ENCODE measurements at places on chromosomes 12 and 14. TPM values are rescaled to one million over a fixed set of nuclear protein-coding genes. Genes with fewer than 3 reads are reported as not detected.

KRT74 gene
- polyA plus RNA-seq: not detected

- no peak for DNase-seq
Observed at GRCh38 chr14:73833034-73833433, 18.6 kb upstream of the PTGR2 start.

- no peak for DNase-seq
Observed at GRCh38 chr12:49966511-49967041, 4.9 kb downstream of the AQP5 start.

DNA sequence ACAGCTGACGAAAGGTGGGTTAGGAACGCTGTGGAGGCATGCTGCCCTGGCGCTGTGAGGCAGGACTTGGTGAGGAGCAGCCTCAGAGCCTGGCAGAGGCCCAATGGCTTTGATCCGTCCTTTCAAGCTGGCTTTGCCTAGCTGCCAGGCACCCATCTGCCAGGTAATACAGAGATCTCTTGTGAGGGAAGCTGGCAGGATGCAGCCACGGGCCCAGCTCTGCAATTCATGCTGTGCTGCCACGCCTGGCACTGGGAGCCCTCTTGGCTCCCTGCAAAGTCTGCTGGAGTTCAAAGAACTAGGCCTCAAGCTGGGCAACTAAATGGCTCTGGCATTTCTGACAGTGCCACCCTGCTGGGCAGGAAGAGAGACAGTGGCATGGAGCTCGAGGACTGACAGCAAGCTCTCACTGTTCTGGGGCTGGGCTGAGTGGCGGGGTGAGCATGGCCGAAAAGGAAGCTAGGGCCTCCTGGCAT is 18.7 kb downstream of the IQSEC3 start:
- no peak for DNase-seq

GRCh38 chr14:21525571-21525961 is 580 bp downstream of the SALL2 start:
- no peak for DNase-seq

- no peak for DNase-seq
Observed at GRCh38 chr14:30888480-30889243, 14.3 kb downstream of the COCH start.

DNA sequence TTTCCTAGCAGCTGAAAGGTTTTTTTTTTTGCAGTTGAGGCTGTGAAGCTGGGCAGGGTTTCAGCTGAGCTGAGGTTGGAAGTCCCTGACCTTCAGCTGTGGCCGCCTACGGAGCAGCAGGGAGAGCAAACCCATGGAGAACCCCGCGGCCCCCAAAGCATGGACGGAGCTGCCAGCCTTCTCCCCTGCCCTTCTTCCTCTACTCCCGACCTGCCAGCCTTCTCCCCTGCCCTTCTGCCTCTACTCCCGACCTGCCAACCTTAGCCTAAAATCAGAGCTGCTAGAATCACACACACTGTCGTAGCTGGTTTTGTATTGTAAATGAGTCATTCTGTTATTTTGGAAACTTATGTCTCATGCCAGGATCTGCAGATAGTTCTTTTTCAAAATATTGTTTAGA is 74.6 kb downstream of the PPP2R5C start:
- no peak for DNase-seq

DNA sequence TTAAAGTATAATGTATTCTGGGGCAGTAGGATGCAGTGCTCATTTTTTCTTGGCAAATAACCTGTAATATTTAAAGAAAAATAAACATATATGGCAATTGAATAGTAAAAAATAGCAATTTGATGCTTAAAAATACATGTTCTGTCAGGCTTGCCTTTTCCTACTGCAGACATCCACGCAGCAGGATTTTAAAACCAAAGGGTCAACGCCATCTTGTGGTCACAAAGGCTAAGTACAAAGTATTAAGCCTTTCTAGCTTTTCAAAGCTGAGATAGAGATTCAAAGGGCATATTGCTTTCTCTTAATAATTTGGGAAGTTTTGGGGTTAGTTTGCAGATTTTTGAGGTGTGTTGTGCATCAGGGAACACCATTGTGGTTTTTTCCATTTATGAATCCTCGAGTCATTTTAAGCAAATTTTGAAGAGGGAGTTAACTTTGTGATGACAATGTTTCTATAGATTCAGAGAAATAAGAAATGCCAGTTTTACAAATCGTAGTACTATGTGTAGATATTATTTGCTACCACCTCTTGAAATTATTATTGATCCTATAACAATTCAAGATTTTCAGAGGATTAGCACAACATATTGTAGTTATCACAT is 4.7 kb upstream of the CCER1 start:
- DNase-seq: no peak

- no peak for DNase-seq
Observed at GRCh38 chr12:119940897-119941296, 48.1 kb upstream of the BICDL1 start.

FAM181A gene
- polyA plus RNA-seq: not detected

DNA sequence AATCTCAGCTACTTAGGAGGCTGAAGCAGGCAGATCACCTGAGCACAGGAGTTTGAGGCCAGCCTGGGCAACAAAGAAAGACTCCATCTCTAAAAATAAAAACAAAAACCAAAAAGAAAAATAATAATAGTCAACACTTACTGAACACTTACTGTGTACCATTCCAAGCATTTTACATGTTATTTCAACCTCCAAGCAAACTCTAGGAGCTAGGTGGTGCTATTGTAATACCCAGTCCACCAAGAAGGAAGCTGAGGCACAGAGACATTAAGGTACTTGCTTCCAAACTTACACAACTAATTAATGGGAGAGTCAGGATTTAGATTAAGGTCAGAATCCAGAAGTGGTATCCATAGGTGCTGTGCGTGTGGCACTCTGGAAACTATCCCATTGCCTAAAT is 13.7 kb upstream of the OR6J1 start:
- DNase-seq: peak; percentile 13

DNA sequence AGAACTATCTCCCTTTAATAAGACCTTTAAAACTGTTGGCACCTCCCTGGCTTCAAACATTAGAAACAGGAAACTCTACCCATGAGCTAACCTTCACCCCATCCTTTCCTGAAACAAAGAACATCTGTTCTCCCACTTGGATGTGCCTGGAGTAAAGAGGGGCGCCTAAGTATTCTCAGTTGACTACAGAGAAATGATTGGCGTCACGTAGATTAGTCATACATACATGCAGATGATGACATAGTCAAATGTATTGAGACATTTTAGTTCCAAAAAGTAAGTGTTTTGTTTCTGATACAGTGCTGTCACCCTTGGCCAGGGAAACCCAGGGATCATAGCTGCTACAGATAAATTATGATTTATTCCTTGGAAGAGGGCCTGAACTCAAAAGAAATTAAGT is 260.0 kb upstream of the PLEKHG7 start:
- no peak for DNase-seq

TMEM132C gene
- 33.7 TPM for polyA plus RNA-seq

GRCh38 chr14:100442498-100443490 is 119.7 kb downstream of the SLC25A47 start:
- DNase-seq: no peak

DNA sequence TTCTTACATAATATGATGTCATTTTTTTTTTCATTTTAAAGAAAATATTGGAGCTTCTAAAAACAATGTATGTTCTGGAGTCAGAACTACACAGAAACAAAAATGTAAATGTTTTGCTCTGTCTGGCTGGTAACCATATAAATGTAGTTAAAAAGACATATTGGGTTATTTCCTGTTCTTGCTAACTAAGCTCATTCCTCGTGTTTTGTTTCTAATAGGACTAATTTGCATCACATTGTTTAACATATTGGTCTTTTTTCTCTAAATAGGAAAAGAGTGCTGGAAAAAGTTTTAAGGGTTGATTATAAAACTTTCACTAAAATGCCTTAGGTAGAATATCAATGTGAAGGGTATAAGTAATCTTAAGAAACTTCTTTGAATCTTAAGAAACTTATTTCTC is 221.3 kb downstream of the SLC6A15 start:
- no peak for DNase-seq

MYF5 gene
- not detected for polyA plus RNA-seq

GRCh38 chr14:37197421-37198272 is at the start of gene MIPOL1:
Gene MIPOL1 (plus strand): TSS chr14:37197937. CDS start chr14:37247889, 49,952 bp downstream.
- DNase-seq: peak; percentile 92

TPH2 gene
- 0.21 TPM for polyA plus RNA-seq

SYCP3 gene
- 1.1 TPM for polyA plus RNA-seq

DNA sequence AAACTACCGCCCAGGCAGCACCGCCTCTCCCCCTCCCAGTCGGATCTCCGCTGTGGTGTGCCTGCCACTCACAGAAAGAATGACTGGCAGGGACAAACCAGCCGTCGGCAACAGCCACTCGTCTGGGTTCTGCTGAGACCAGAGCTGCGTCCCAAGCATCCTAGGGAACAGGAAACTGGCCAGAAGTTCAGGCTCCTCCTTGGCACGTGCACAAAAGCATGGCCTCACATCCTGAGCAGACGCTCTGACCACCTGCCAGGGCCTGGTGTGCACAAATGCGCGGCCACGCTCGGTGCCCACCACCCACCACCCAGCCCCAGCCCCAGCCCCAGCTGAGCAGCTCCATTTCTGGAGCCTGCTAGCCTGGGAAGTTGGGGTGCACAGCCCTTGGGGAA is 214.8 kb downstream of the DPF3 start:
- DNase-seq: no peak

DNA sequence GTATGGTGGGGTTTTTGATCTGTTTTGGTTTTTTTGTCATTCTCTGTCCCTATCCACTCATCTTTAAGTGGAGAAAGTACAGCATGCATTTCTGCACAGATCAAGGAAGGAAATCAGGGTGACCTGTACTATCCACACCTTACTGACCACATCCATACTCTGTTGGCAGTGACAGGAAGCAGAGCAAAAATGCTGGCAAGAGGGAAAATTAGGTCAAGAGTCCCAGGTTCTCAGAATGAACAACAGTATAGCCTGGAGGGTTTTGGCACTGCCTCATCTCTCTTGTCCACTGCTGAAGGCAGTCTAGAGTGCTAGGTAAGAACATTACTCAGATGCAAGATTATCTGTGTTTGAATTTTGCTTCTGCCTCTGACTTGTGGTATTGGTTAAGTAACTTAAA is 70.7 kb downstream of the TAOK3 start:
- DNase-seq: no peak

DNA sequence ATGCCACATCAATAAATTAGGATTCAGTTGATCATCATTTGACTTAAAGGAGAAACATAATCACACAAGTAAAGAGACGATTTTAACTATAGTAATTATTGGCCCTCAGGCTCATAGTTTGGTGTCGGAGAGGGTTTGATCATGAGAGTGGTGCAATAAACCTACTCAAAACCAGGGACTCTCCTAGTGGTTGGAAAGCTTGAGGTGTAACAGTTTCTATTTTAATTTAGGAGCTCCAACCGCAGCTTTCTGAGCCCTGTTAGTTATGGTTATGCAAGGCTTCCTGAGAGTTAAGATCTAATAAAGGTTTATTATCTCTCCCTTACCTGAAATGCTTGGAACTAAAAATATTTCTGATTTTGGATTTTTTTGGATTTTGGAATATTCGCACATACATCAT is 36.4 kb downstream of the TMTC2 start:
- no peak for DNase-seq

- DNase-seq: no peak
Observed at GRCh38 chr14:88129306-88130056, 124.5 kb downstream of the GPR65 start.

DNA sequence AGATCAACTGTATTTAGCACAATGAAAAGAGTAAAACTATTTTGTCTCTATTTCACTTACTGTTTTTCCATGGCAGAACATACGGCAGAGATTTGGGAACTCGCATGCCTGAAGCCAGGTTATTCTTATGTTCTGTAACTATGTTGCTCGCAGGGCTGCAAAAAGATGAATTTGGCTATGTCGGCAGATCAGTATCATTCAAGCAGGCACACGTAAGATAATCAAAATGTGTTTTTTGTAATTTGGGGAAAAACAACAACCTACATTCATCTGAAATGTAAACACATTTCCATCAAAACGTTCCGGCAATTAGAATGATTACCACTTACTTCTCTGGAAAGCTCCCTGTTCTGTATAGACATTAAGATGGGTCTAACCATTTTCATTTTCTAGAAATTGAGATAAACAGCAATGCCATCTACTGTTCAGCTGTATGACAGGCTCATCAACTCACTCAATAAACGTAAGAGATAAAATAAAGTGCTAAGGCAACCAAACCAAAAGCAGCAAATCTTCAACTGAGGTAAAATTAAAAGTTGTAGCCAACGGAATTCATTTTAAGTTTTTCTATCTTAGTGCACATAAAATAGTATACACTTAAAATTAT is 13.0 kb downstream of the GTSF1 start:
- DNase-seq: no peak

DNA sequence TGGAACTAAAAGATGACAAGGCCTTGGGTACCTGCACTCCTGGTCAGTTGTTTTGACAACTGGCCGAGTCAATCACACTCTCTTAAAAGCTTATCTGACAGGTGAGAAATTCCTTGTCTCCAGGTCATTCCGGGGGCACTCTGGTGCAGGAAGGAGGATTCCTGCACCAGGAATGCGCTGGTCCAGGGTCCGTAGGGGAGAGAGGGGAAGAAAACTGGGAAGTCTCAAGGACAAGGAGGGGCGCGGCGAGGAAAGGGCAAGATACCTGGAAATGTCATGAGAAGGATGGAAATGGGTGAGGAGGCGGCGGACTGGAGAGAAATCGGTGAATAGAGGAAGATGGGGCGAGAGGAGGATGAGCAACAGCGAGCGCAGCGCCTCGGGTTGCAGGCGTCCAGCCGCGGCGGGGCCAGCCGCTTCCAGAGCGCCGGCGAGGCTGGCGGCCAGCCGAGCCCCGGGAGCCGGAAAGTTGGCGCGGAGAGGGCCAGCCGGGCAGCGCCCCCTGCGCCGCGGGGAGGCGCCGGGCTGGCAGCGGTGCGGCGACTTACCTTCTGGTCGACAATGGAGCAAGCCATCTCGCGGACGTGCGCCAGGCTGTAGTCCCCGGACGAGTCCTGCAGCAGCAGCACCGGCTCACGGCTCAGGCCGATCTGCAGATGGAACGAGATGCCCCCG is 809 bp downstream of the PRKD1 start:
- DNase-seq: peak; percentile 55

DNA sequence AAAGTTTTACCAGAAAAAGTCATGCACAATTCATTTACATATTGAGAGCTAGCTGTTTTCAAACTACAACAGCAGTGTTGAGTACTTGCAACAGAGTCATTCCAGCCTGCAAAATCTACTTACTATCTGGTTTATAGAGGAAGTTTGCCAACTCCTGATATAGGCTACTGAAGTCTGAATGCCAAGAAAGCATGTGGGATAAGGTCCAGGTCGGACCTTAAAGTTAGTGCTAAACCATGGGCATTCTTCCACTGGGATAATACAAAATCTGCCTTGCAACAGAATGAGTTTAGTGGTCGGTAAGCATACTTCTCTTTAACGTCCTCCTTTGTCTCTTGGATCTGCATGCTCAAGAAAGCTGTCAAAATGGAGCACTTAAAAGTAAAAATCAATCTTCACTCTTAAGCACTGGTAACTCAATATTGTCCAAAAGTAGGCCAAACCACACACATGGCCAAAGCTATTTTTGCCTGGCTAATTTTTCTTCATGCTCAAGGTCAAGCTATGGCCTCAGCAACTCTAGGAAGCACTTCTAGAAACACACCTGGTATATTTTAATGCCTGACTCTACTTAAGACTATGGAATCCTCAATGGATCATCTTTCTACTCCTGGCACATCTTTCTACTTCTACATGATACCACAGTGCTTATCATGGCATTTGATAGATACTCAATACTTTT is 364.9 kb upstream of the KITLG start:
- DNase-seq: no peak

- no peak for DNase-seq
Observed at GRCh38 chr14:95348395-95349080, 28.8 kb upstream of the CLMN start.

Data from left lung (tissue), 14 donors.